ENCODE measurements at places on chromosomes 3 and 15.
A peak's percentile ranks its signal among the peaks of the same experiment; 100 is the strongest.

DNA sequence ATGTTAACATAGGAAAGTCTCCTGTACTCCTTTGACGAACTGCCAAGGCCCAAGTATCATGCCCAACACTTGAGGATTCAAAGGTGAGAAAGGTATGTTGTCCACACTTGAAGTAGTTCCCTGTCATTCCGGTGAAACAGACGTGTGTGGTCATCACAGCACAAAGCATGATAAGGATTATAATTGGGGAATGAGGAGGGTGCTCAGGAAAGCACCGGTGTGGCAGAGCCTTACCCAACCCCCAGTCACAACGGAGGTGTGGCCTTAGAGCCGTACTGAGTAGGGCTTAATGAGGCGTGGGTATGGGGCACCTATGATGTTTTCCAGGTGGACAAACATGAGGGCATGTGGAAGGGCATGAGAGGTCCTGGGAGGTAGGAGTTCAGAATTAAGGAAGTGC lies 203.0 kb upstream of the NR2E3 start:
- no peak for DNase-seq

- no peak for DNase-seq
Observed at GRCh38 chr15:72235298-72235697, 4.3 kb upstream of the PKM start.

- DNase-seq = no peak
Observed at GRCh38 chr3:32794487-32795308, 23.1 kb upstream of the TRIM71 start.

DNA sequence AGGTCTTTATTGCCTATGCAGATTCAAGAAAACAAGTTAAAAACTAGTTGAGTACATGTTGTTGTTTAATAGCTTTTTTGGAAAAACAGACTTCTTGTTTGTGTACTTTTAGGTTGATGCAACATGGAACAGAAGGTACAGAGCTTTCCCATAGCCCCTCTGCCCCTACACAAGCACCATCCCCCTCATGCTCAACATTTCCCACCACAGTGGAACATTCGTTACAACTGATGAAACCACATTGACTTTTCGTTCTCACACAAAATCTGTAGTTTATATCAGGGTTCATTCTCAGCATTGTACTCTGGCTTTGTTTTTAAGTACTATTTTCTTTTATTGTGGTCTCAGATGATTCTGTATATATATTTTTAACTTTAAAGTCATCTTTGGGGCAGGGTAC lies 1054.6 kb downstream of the NTRK3 start:
- DNase-seq = no peak

DNA sequence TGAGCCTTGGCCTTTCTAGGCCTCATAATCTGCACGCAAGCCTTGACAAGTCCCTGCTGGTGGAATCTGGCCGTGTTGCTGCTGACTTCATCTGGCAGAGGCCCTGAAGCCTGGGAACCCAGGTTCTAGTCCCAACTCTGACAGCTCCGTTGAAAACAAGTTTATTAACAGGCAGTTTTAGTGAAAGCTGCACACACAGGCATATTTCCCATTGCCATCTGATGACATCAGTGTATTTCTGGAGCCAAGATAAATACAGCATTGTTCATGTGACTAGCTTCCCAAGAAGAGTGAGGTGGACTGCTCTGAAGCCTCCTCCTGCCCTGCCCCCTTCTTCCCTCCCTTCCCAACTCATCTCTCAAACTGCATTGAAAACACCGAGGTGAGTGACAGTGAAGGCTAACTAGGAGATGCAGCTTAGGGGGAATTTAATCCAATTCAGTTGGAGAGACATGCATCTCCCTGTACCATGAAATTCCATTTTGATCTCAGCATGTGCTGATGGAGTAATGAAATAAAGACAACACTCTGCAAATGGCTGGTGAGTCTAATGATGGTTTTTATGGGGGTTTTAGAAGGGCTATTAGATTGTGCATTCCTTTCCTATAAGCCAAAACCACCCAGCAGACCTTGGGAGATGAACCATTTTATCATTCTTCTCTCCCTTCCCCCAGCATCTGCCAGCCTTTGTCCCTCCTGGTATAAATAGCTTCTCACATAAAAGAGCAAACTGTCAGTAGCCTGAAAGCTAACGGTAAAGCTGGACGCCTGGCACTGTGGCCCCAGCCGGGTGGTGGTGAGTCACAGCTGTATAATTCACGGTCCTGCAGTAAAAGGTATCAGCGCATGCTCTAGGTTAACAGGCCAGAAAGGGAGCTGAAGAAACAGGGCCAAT lies 38.0 kb downstream of the PRICKLE2 start:
- DNase-seq = no peak

- no peak for DNase-seq
Observed at GRCh38 chr3:88572450-88572849, 422.7 kb downstream of the C3orf38 start.

GRCh38 chr3:186845756-186846155 lies 3.2 kb downstream of the ADIPOQ start:
- DNase-seq = no peak

DNA sequence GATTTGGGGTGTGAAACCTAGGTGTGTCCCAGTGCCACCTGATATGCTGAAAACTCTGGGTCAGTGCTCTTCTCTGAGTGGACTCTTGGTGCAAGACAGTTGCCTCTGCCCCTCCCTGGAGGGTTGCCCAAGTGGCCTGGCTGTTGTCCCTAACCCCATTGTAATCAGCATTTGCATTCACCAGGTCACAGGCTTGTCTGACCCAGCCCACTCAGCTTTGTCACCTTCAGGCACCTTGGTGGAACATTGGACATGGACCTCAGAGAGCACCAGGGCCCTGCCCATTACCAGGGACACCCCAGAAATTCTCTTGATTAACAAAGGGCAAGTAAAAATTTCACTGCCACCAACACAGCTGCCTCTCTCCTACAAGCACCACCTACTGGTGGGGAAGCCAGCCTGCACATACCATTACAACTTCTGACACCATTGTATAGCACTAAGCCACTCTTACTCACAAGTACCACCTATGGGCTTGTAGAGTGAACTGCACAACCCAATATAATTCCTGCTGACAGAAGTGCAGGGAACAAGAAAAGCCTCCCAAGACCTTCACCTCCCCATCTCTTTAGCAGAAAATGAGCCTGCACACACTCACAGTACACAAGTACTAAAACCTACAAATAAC lies 324.6 kb downstream of the EPHA6 start:
- DNase-seq = no peak

GRCh38 chr15:76983590-76984375 lies 11.1 kb upstream of the PSTPIP1 start:
- no peak for DNase-seq

- no peak for DNase-seq
Observed at GRCh38 chr15:58951388-58952007, 18.0 kb upstream of the SLTM start.

DNA sequence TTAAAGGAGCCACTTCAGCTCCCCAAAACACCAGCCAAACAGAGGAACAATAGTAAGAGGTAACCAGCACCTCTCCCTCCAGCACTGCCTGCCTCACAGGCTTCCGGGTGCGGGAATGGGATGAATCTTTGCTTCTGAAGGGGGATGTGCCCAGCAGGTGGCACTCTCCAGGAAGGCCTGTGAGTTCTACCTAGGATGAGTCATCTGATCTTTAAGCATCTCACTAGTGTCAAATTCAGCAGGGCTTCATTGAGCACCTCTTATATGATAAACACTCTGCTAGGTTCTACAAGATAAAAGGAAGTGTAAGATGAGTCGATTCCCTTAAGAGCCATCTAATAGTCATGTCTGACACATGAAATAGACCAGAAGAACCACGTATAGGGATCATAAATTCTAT lies 237.4 kb upstream of the UMPS start:
- DNase-seq = no peak

DNA sequence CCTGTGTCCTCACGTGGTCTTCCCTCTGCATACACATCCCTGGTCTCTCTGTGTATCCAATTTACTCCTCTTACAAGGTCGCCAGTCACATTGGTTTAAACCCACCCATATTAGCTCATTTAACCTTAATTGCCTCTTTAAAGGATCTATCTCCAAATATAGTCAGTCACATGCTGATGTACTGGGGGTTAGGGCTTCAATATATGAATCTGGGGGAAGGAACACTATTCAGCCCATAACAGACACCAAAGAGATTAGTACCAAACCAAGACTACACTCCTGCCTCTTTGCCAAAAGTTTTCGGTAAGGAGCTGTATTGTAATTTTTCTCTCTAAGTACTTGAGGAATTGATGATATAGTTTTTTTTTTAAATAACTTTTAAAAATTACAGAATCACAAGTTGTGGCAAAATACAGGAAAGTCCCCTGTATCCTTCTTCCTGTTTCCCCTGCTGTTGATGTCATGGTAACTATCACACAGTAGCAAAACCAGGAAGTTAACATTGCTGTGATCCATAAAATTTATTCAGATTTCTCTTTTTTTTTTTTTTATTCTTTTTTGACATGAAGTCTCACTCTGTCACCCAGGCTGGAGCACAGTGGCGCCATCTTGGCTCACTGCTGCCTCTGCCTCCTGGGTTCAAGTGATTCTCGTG lies 67.8 kb downstream of the SLCO3A1 start:
- no peak for DNase-seq

GRCh38 chr15:74304431-74304830 lies 63.0 kb downstream of the CYP11A1 start:
- DNase-seq = no peak

- DNase-seq = no peak
Observed at GRCh38 chr3:47313341-47314055, 30.8 kb downstream of the KLHL18 start.

DNA sequence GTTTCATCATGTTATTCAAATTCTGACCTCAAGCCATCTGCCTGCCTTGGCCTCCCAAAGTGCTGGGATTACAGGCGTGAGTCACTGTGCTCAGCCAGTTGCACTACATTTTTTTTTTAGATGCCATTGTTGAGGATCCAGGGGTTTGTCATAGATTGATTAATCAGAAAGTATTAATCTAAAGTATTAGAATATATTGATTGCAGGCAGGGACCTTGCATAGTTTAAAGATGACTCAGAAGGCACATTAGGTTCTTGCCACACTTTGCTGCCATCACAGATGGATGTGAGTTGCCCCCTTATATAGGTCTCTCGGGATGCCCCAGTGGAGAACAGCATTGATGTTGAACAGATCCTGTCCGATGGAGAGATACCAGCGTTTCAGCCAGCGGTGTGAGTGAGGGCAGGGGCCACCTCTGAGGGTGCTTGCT lies 41.1 kb downstream of the IGF1R start:
- no peak for DNase-seq

- peak; percentile 34 for DNase-seq
Observed at GRCh38 chr3:38588995-38589937, 60.2 kb downstream of the SCN5A start.

GRCh38 chr3:65593780-65594752 lies 444.7 kb downstream of the MAGI1 start:
- no peak for DNase-seq

DNA sequence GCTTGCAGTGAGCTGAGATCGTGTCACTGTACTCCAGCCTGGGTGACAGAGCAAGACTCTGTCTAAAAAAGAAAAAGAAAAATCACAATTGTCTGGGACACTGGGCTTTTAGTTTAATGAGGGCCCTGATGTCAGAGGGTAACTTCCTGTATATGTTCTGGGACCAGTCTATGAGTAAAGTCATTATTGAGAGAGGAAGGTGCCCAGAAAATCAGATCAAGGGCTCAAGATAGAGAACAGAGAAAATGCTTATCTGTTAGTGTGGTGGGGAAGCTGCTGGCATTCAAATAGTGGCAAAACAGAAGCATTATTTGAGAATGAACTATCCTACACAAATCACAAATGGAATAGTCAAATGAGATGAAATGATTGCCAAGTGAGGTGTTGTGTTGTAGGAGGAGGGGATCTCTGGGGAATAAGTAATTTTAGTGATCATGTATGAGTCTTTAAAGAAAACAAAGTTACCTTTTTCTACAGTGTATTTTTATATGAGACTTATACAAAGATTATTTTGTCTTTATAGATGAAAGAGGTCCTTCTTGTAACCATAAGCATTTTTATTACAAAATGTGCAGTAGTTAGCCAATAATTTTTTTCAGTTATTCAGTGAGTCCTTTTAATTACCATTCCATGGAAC lies 13.4 kb downstream of the ARIH2 start:
- DNase-seq = no peak

DNA sequence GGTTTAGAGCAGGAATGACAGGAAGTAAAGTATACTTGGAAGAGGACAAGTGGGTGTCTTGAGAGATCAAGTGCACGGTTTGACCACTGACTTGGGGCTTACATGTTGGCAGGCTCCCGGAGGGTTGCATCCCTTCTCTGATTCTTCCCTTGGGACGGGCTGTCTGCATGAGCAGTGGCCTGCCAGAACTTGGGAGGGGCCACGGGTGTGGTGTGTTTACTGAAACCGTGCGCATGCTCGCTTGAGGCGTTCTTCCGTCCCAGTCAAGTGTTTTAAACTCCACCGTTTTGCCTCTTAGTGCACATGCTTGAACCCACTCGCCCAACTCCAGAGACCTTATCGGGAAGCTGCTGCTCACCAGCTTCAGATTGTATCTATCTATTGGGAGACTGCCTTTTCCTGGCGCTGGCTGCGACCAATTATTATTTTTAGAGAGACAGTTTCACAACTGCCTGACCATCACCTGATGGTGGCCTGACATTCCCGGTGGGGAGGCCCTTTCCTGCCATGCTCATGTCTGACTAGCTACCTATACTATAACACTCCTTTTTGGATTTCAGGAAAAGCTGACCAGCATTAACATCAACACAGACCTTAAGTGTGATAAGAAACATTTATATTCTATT lies 14.9 kb upstream of the C3orf22 start:
- DNase-seq = no peak

DNA sequence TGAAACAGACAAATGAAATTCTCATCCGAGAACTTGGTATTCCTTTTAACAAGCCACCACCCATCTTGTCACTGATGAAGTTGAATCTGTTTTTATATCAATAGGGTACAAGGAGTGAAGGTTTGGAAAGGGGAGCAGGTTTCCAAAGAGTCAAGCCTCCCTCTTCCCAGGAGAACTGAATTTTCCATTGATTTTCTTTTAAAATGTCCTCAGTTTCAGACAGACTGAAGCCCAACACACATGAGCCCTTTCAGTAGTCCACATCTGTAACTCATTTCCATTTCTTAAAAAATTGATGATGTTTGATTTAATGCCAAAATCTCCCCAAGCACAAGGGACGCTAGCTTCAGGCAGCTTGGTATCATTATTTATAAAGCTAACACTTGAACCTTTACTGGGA lies 187.7 kb downstream of the FOXB1 start:
- DNase-seq = no peak

GRCh38 chr3:112467539-112467938 lies 31.7 kb downstream of the BTLA start:
- no peak for DNase-seq

Data from suprapubic skin (tissue), 4 donors.